ENCODE measurements at places on chromosomes 5 and 9.
A peak's percentile ranks its signal among the peaks of the same experiment; 100 is the strongest.

DNA sequence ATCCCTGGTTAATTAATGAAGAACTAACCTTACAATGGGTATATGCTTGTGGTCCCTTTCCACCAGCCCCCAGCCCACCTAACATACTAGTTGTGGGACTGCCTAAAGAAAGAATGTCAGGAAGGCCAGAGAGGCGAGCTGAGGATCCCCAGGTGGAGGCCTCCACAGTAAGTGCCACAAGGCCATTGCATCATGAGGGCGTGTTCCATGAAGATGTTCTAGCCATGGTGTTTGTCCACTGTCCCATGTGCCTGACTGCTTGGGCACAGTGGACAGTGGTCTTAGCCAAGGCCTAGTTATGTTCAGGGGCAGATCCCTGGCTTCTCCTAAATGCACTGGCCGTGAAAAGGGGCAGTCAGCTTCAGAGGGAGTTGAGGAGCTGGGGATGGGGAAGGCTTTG is 21.1 kb downstream of the ZFP62 start:
- DNase-seq = no peak

DNA sequence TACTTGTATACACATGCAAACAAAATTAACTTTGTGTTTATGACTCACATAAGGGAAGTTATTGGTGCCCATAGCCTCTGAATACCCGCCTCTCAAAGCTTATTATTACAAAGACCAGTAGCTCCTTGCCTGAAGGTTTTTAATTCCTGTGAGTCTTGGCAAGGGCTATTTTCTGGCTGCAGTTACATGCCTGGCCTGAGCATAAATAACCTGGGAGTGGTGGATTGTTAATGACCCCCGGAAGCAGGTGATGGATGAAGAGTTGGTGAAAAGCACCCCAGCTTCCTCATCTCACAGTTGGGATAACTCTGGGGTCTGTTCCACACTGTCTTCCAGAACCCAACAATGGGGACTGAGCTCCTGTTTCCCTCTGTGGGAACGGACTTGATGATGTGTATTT is 594.5 kb downstream of the PDE4D start:
- DNase-seq = no peak

DNA sequence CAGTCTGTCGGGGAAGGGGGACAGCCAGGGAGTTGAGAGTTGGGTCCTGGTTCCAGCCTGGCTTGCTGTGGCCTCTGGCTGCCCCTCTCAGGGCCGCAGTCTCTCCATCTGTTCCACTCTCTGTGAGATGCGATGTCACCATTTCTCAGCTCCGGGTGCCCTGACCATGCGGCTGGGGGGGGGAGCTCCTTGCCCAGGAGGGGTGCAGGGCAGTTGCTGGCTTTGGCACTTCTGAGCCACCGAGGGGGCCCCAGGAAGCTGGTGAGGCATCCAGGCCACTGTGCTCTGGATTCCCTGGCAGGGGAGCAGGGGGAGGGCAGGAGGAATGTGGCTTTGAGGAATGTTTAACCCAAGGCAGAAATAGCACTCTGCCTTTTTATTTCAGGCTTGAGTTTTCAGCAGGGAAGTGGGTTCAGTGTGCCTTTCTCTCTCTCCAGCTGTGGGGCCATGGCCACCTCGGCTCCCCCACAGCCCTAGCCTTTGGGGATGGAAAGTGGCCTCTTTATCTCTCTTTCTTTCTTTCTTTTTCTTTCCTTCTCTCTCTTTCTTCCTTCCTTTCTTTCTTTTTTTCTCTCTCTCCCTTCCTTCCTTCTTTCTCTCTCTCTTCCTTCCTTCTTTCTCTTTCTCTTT is 11.0 kb downstream of the NCS1 start:
- DNase-seq = peak; percentile 76

- peak; percentile 69 for DNase-seq
Measured at GRCh38 chr9:137085920-137086530, 760 bp upstream of the MAN1B1 start.

DNA sequence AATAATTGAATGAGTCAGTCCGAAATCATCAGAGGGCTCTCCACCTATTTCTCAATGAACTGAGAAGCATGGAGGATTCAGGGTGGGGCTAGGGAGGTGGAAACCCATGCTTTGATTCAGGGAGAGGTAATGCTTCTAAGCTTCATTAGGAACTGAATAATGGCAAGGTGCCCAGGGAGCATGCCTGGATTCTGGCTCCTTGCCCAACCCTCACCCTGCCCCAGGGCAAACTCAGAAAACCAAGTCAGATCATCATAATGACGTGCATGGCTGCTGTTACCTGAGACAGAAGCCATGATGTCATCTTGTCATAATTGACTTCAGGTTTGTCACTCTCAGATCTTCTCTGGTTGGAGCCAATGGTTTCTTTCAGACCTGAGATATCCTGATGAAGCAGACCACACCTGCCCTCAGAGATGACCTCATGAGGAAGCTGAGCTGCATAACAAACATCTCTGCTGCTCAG is 199.6 kb downstream of the SYK start:
- peak; percentile 84 for DNase-seq

DNA sequence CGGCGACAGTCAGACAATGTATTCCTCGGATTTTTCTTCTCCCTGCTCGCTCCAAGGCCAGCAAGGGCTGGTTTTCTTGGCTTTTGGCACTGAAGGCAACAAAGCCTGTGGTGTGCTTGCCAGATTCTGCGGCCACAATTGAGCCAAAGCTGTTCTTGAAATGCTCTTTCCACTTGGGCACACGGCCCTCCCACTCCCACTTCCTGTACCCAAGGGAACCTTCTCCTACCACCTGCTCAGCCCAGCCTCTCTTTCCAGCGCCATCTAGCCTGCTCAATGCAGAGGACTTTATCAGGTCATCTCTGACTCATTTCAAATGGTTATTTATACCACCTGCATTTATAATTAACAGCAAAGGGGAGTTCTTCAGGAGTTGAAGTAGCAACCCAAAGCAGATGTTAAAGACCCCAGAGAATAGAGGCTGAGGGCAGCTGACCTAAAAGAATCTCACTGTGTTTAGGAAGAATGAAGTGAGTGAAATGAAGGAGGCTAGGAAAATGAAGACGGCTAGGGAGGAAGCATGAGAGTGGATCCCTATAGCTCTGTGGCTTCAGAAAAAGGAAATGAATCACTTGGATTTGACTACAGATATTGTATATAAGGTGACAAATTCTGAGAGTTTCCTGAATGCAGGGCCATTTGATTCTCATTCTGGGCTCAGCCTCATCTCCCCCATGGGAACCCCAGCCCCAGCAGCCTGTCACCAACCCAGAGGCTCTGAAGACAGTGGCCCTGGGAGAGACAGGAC is 439.0 kb downstream of the ENC1 start:
- peak; percentile 87 for DNase-seq

DNA sequence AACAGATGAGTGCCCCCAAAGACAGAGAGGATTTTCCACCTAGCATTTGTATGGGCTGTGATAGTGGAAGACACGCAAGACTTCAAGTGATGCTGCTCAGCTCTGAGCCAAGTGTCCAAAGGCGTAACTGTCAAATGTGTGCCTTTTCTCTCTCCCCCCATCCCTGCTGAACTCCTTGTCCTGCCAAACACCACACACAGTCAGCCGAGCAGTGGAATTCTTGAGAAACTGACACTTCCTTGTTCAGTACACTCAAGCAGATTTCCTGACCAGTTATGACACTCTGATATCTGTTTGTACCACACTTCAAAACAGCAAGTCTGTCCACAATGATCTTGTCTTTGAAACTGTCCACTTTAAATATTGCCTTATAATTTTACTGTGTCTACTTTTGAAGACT is 166.4 kb downstream of the PIK3R1 start:
- no peak for DNase-seq

DNA sequence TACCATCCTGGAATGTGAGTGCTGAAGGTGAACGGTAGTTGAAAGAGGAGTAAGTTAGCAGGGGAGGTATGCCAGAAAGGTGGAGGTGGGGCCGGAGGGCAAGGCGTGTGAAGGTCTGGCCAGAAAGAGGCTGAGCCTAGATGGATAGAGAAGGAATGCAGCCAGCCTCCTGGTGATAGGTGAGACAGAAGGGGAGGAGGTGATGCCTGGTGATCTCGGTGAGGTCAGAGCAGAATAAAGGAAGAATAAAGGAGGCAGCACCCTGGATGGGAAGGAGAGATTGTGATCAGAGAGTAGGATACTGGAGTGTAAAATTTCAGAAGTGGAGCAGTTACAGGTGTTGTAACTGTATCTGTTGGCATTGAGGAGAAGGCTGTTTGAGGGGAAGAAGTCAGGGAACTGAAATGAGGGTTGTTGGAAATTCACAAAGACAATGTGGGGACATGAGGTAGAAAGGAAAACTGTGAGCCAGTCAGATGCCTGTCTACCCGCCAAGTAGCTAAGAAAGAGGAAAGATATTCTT is 2.0 kb downstream of the GNG10 start:
- no peak for DNase-seq

GRCh38 chr9:126204197-126204596 is 122.4 kb upstream of the MVB12B start:
- DNase-seq = no peak

DNA sequence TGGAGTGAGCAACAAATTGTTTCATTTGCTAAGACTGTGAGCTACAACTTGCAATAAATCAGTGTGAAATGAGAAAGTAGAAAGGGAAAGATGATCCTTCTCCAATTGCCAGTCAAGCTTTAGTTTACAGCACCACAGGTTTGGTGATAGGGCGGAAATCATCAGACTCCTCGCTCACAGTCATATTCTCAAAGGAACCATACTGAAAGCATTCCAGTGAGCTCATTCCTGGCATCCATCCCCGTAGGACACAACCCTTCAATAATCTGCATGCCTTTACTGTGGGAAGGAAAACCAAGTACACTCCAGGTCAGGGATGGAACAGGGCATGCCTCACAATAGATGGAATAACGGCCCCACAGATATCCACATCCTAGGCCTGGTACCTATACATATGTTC is 80.7 kb downstream of the FSTL4 start:
- no peak for DNase-seq

GRCh38 chr5:6430418-6431028 is 18.1 kb upstream of the UBE2QL1 start:
- DNase-seq = no peak

GRCh38 chr5:177195307-177195952 is 61.9 kb downstream of the NSD1 start:
- peak; percentile 56 for DNase-seq

GRCh38 chr9:35108461-35108860 is 5.5 kb upstream of the STOML2 start:
- no peak for DNase-seq

- peak; percentile 59 for DNase-seq
Measured at GRCh38 chr5:102628441-102629175, 126.5 kb upstream of the PAM start.

DNA sequence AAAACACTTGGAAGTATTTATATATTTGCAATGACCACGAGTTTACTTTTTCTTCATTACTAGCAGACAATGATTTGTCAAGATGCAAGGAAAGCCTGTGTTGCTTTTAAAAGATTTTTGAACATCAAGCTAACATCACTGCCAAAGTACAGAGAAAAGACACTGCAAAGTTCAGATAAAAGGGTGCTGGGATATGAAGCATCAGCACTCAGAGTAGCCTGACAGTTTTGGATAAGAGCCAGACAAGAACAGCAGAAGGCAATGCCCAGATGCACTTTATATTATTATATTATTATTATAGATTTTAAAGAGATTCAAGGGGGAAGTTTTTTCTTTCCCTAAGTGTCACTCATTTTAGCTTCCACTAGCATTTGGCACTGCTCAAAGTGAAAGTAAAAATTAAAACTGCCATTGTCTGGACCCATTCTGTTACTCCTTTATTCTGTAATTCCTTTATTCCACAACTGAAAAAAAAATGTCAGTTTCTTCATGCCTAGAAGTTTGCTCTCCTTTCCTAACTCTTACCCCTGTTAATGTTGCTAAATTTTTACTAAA is 240.6 kb downstream of the EFNA5 start:
- DNase-seq = peak; percentile 12

- peak; percentile 33 for DNase-seq
Measured at GRCh38 chr9:104068546-104068945, 25.6 kb upstream of the SMC2 start.

DNA sequence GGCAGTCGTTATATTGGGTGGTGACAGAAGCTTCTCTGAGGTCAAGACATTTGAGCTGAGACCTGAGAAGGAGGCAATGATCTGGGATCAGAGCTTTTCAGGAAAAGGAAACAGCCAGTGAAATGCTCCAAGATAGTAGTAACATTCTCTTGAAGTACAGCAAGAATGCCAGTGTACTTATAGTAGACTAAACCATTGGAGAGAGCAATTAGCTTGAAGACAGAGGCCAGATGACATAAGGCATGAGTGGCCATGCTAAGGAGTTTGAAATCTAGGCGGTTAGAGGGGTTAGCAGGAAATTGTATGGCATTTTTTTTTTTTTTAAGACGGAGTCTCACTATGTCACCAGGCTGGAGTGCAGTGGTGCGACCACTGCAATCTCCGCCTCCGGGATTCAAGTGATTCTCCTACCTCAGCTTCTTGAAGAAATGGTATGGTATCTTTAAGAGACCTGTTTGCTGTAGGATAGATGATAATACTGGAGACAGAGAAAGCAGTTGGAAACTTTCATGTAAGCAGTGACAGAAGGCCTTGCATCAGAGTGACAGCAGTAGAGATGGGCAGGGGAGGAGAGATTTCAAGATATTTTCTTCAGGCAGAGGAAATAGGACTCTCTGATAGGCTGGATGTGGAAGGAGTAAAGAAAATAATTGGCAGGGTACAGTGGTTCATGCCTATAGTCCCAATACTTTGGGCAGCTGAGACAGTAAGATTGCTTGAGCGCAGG is 482.2 kb upstream of the PAPPA start:
- DNase-seq = peak; percentile 17

GRCh38 chr5:120055858-120056257 is 408.2 kb upstream of the PRR16 start:
- peak; percentile 56 for DNase-seq

DNA sequence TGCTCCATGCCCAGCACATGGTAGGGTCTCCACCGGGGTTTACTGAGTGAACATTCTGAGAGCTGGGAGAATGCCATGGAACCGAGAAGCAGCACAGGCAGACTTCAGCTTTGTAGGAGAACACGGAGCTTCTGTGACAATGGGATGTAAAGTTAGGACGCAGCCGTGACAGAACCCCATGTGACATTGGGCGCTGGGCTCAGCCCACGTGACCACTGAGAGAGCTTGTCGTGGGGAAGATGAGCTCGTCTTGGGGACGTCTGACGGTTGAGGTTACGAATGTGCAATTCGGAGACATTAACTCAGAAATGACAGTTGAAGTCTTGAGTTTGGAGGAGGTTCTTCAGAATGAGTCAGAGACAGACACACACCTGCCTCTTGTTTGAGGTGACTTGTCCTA is 13.5 kb downstream of the SDHA start:
- no peak for DNase-seq

DNA sequence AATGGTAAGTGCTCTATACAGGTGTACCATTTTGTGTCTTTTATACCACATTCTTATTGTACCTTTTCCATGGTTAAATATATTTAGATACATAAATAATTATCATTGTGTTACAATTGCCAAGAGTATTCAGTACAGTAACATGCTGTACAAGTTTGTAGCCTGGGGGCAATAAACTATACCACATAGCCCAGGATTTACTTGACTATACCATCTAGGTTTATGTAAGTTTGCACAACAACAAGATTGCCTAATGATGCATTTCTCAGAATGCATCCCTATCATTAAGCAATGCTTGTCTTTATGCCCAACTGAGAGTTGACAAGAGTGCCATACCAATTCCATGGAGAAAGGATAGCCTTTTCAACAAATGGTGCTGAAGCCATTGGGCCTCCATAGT is 136.7 kb upstream of the PJA2 start:
- no peak for DNase-seq

All from ELR (cell line).